Heart right ventricle (tissue), 16 donors: ENCODE measurements at places on chromosomes 2 and 18. TPM values are rescaled to one million over a fixed set of nuclear protein-coding genes. Genes with fewer than 3 reads are reported as not detected.

TTR gene
- total RNA-seq: not detected

HOXD11 gene
- not detected for total RNA-seq

IL1RL1 gene
- total RNA-seq: 0.70 TPM

MARCHF4 gene
- 0.11 TPM for total RNA-seq

SNX17 gene
- total RNA-seq: 58.3 TPM

GALNT3 gene
- 0.30 TPM for total RNA-seq

REG3G gene
- not detected for total RNA-seq

DYNAP gene
- not detected for total RNA-seq

CPO gene
- not detected for total RNA-seq

GPR17 gene
- not detected for total RNA-seq

TRIM43 gene
- total RNA-seq: not detected

GALNT5 gene
- 0.15 TPM for total RNA-seq

PRSS56 gene
- total RNA-seq: not detected

ZSWIM2 gene
- total RNA-seq: not detected

SPC25 gene
- total RNA-seq: 0.44 TPM

HOXD12 gene
- total RNA-seq: not detected

LIMS3 gene
- 2.5 TPM for total RNA-seq

AQP12A gene
- not detected for total RNA-seq

ID2 gene
- 29.5 TPM for total RNA-seq

CDK5R2 gene
- total RNA-seq: not detected

KYNU gene
- 9.5 TPM for total RNA-seq

ASXL2 gene
- total RNA-seq: 34.0 TPM

LINC00305 gene
- not detected for total RNA-seq

CCDC102B gene
- total RNA-seq: 5.6 TPM

UGT1A8 gene
- total RNA-seq: not detected

THADA gene
- total RNA-seq: 15.9 TPM

AFF3 gene
- 4.9 TPM for total RNA-seq

LOXL3 gene
- total RNA-seq: 1.8 TPM

GDF7 gene
- 0.98 TPM for total RNA-seq

CABLES1 gene
- total RNA-seq: 1.2 TPM

SERPINB3 gene
- total RNA-seq: not detected

ASPRV1 gene
- 1.1 TPM for total RNA-seq

CEP192 gene
- 18.3 TPM for total RNA-seq

ERICH2 gene
- total RNA-seq: 1.7 TPM

WDCP gene
- total RNA-seq: 5.9 TPM

CAPN14 gene
- not detected for total RNA-seq

AGXT gene
- not detected for total RNA-seq

RASGRP3 gene
- total RNA-seq: 66.5 TPM

EVA1A gene
- total RNA-seq: 1.4 TPM

CIB4 gene
- not detected for total RNA-seq

LMAN1 gene
- total RNA-seq: 62.0 TPM

LYPD6 gene
- 0.30 TPM for total RNA-seq

SMYD5 gene
- total RNA-seq: 13.3 TPM

IL36A gene
- total RNA-seq: not detected

LIMS1 gene
- total RNA-seq: 76.9 TPM

XDH gene
- total RNA-seq: 0.08 TPM

GAL3ST2 gene
- total RNA-seq: not detected

SP140 gene
- total RNA-seq: 1.4 TPM

TMEM198 gene
- 2.2 TPM for total RNA-seq

POTEE gene
- not detected for total RNA-seq

LGALSL gene
- total RNA-seq: 11.7 TPM

SERPINB10 gene
- total RNA-seq: not detected

PRKAG3 gene
- total RNA-seq: 0.15 TPM
